NCI-H345 (cell line): ENCODE measurements at places on chromosomes 11 and 22.

DNA sequence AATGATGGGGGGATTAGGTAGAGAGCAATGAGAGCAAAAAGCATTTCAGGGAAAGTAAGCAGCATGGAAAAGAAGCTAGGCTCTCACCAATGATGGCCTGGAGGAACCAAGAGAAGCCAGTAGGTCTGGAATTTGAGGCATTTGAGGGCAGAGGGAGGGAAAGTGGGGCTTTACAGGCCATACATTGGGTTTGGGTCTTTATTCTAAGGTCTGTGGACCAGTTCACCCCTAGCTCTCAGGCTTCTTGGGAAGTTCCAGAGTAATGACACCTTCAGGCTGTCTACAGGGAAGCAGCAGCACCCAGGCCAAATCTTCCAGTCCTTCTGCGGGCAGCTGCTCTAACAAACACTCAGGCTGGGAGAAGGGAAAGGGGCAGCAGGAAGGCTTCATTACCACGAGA lies 29.4 kb downstream of the ARFGAP2 start:
- DNase-seq: no peak

GRCh38 chr11:61509043-61510029 lies 787 bp downstream of the LRRC10B start:
- DNase-seq: peak; percentile 81

DNA sequence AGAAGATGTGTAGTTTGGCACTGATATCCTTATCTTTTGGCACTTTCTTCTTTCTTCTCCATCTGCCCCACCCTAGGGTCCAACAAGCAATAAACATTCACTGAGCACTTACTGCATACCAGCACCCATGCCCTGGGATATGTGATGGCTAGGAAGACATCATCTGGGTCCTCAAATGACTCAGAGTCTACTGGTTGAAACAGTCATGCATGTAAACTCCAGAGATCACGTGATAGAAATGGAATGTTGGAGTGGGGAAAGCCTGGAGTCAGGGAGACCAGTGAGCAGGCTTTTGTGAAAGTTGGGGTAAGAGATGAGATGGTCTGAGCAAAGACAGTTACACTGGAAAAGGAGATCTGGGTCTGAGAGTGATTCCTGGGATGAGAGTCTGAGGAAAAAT lies 724.9 kb upstream of the TENM4 start:
- DNase-seq: no peak

- DNase-seq: peak; percentile 84
Observed at GRCh38 chr22:44597616-44598015, 99.6 kb upstream of the RTL6 start.

GRCh38 chr11:121265586-121265985 lies 27.0 kb upstream of the SC5D start:
- DNase-seq: no peak

DNA sequence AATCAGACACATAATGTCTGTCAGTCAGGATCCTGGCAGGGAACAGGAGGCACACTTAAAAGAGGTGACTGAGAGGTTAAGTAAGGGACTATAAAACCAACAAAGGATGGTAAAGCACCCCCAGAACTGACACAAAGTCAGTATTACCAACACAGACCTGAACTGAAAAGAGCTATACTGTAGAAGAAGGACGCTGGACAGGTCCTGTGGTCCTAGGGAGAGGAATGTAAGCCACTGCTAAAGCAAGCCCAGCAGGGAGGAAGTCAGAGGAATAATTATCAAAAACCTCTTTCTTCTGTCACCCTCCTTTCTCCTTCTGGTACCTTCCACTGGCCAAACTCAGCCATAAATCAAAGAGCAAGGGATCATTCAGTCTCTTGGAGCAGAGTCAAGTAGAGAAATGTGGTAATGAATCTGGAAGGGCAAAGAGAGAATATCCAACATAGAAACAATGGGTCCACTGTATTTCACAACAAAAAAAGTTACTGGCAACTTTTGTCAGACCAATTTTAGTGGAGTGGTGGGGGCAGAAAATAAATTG lies 33.4 kb upstream of the ANGPTL5 start:
- no peak for DNase-seq

DNA sequence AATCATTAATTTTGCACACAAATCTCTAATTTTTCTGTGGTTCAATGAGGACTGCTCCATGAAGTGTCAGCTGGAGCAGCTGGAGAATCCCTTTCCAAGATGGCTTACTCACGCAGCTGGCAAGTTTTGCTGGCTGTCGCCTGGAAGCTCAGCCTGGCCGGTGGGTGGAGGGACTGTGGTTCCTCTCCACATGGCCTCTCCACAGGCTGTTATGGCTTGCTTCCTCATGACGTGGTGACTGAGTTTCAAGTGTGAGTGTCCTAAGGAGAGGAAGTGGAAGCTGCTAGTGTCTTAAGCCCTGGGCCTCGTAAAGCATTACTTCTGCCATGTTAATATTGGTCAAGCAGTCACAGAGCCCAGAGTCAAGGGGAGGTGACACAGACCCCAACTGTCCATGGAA lies 14.0 kb upstream of the NRIP3 start:
- DNase-seq: no peak

- no peak for DNase-seq
Observed at GRCh38 chr11:103367650-103368049, 258.4 kb downstream of the DYNC2H1 start.

DNA sequence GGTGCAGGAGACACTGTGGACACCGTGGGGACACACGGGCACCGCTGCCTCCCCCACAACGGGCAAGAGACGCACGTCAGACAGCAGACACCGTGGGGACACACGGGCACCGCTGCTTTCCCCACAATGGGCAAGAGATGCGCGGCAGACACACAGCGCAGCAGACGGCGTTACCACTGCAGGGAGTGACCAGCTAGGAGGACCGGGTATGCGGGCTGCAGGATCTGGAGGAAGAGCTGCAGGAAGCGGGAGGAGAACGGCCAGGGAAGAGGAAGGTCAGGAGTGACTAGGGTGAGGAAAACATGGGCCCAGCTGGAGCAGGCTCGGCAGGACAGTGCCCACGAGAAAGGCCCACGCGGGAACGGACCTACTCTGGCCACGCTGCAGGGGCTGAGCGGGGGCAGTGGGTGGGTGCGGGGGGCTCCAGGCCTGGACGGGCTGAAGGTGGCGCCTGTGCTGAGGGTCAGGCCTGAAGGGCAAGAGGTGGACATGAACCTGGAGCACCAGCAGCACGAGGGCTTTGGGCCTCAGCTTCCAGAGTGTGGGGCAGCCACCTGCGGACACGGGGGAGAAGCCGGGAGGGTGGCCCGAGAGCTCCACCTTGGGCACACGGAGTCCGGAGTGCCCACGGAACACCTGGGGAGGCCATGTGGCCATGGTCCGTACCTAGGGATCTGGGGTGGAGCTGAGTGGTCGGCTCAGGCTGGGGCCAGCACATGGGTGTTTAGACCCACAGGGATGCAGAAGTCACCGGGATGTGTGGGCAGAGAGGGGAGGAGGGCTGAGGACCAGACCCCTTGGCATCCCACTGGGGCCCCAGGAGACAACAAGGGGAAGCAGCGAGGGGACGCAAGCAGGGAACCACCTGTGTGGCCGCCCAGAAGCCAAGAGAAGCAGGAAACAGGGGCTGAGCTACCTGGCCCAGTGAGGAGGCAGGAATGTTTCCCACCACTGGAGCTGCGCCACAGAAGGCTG lies 16.5 kb downstream of the TOLLIP start:
- DNase-seq: no peak

DNA sequence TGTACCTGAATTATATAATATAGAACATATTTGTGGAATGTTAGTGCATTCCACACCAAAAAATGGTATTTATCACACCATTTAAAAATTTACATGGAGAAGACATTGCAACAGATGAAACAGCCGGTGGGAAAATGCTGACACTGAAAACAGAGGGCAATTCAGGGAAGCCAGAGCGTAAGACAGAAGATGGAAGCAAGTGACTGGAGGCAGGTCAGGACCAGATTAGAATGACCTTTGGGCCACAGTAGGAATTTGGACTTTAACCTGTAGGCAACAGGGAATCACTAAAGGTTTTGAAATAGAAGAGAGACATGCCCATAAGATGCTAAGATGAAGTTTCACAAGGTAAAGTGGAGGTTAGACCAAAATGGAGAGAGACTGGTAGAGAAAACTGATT lies 60.5 kb downstream of the METTL15 start:
- no peak for DNase-seq

DNA sequence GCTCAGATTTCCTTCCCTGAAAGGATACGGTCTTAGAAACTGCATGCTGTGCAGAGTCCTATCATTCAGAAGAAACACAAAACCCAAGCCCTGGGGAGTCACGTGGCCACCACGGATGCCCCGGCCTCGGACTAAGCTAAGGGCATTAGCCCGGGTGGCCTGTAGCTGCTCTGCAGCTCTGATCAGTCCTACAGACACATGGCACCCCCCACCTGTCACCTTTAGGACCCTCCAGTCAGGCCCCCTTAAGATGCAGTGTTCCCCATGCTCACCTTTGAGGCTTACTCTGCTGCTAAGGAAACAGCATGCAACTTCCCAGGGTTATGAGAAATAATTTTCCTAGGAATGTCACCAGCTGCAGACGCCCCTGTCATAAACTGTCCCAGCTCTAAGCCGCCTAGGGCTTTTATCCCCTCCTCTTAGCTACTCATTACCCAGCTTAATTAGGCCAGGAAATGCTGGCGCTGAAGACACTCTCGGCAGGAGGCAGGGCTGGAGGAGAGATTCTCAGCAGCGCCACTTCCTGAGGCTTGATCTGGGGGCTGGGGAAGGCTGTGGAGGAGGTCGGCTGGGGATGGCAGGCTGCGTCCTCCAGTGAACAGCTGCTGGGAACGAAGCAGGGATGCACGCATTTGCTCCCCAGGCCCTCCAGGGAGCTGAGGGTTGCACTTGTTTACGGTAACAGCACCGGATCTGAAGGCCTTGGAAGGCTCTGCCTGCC lies 47.2 kb upstream of the ADA2 start:
- DNase-seq: peak; percentile 42

- no peak for DNase-seq
Observed at GRCh38 chr11:40354121-40354520, 1105.3 kb downstream of the LRRC4C start.

DNA sequence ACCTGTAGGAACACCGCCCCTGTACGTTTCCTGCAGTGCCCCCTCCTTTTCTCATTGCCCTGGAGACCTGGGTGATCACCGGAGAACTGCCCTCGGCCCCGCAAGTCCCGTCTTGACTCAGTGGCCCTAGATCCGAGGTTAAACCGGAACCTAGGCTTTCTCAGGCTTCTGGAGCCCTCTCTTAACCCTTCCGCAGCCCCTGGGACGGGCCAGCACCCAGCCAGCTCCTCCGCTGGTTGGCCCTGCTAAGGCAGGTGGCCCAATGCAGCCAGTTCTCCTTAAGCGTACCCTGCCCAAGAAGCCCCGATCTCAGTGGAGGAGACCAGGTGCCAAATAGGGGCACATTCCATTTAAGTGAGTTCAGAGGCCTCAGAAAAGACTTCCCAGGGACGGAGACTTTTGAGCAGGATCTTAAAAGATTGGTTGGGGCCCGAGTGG lies 776 bp downstream of the NLRX1 start:
- DNase-seq: no peak

DNA sequence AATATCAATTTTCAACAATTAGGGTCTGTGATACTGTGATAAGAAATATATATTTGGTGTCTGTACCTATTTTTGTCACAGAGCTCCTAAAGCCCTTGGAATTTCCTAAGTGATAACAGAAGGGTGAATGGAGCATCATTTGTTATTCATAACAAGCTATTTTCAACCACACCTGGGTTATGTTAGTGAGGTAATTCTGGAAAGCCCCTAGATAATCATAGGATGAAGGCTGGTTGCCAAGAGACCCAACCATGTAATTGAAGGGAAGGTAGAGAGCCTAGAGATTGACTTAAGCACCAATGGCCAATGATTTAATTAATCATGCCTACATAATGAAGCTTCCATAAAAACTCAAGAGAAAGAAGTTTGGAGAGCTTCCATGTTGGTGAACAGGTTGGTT lies 109.4 kb downstream of the KIF18A start:
- no peak for DNase-seq

DNA sequence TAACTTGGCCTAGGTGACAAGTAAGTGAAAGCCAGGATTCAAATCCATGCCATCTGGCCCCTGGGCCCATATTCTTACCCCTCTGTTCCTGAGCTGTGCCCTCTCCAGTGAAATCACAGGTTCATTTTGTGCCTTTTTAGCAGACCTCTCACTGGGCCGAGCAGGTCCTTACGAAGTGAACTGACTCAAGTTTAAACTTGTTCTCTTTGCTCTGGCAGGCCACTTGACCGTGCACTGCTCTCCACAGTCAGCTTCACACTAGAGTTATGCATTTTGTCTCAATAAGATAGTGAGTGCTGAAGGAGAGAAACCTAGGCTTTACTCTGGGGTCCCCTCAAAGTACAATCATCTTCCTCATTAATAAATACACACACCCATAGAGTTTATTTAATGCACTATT lies 40.7 kb downstream of the ARFGAP3 start:
- no peak for DNase-seq

DNA sequence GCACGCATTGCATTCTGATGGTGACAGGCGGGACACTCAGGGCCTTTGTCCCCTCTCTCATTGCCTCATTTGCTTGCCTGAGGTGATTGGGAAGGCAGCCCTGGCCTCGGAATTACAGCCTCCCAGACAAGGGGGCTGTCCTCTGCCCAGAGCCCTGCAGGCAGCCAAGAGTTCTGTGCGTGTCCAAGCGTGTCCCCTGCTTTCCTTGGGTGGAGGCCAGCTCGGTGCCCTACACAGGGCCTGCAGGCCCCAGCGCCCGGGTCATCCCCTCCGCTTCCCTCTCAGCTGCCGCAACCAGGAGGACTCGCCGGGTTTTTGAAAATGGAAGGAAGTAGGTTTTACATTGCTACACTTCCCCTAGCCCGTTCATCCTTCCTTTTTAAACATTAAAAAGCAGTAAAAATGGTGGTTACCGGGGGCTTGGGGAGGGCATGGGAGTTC lies 1.9 kb downstream of the GRAMD4 start:
- DNase-seq: no peak

- DNase-seq: no peak
Observed at GRCh38 chr11:91261513-91261912, 963.1 kb upstream of the FAT3 start.

- no peak for DNase-seq
Observed at GRCh38 chr22:47457021-47457420, 694.6 kb downstream of the TBC1D22A start.

DNA sequence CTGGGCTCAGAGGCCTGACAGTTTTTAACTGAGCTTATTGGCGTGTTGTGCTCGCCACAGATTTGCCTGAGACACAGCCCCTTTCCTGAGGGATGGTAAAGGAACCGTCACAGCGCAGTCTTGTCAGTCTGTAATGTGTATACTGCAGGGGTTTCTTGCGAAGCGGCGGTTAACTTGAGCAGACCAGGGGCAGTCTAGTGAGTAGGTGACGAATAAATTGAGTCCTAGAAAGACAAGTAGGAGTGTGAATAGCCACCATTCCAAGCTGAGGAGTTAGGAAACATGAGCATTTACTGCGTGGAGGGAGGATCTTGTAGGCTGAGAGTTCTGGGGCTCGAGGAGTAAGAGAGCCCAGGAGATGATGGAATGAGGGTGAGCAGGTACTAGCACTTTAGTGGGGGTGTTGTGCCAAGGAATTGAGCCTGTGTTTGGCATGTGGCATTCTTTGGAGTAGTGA lies 1.4 kb downstream of the MED15 start:
- DNase-seq: no peak

- no peak for DNase-seq
Observed at GRCh38 chr11:15011776-15012345, 39.7 kb upstream of the CALCA start.

GRCh38 chr11:87366346-87366745 lies 328.6 kb downstream of the TMEM135 start:
- DNase-seq: peak; percentile 47
